Activated CD4-positive, CD25-positive, alpha-beta regulatory T cell treated with anti-CD3 and anti-CD28 coated beads, Interleukin-2, amount 50 U/mL, for 24 hours (primary cell): ENCODE measurements at places on chromosomes 3 and 15.
A peak's percentile ranks its signal among the peaks of the same experiment; 100 is the strongest.

- ATAC-seq = peak; percentile 12
Observed at GRCh38 chr3:12662593-12663400, 1.1 kb downstream of the RAF1 start.

GRCh38 chr3:132871956-132872355 is 149.7 kb upstream of the NPHP3 start:
- no peak for ATAC-seq

GRCh38 chr3:160460033-160460432 is 10.4 kb upstream of the TRIM59 start:
- no peak for ATAC-seq

GRCh38 chr15:37898362-37898761 is 36.1 kb upstream of the TMCO5A start:
- ATAC-seq = no peak

DNA sequence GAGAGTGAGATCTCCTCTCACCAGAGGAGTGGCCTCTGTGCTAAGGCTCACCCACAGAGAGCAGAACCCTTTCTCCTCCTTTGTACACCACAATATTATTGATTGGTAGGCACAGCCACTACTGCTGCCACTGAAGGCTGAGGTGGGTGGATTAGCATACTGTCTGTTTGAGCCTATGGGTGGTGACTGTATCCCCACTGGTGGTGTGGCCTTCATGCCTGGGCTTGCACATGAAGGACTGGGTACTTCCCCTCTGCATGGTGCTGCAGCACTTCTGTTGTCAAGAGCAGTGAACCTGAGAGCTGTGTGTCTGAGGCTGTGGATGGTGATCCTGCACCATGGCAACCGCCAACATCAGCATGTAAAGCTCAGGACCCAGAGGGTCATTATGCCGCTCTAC is 35.7 kb upstream of the NECTIN3 start:
- ATAC-seq = no peak

DNA sequence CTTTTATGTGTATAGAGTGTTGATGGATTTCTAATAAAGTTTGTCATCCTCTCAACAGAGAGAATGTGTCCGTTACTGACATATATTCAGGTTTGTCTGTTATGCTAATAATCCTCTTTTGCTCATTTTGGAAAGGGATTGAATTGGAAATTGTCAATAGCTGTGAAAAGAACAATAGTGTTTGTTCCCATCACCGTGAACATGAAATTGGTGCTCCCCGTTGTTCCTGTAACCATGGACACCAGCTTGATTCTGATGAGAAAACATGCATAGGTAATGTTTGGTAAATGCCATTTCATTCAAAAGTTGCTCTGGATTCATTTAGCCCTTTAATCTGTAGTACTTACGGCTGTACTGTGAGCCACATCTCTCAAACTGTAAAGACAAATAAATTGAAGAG is 707.0 kb upstream of the GOLIM4 start:
- ATAC-seq = no peak

- ATAC-seq = no peak
Observed at GRCh38 chr15:94083467-94084052, 147.8 kb upstream of the MCTP2 start.

DNA sequence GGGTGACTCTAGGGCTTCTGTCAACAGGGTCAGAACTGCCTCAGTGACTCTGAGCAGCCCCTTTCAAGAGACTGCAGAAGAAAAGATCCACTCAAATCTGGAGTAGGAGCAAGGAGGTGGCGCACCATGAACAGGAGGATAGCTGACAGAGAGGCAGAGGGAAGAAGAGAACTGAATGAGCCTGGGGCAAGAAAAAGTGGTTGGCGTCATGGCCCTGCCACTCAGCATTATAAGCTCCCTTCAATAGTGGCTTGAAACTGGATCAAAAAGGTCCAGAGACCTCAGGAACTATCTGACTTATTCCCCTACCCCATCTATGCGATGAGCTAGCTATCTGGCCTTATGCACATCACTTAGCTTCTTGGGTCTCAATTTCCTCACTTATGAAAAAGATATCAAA is 66.6 kb downstream of the NCEH1 start:
- no peak for ATAC-seq

DNA sequence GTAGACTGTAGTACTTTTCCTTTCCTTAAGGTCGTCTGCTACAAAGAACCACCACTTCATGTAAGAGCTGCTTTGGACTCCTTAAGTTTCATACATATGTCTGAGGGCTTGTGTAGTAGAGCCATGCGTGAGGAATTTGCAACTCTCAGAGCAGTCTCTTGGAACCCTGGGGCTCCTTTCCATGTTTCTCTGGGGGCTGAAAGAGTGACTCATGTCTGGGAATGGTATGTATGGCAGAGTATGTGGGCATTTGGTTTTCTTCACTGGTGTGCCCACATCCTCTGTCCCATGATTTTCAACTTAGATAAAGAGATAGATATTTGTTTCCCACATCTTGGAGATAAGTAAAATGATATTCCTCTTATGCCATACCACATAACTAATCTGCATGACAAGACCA is 20.6 kb upstream of the RBM5 start:
- ATAC-seq = no peak

- no peak for ATAC-seq
Observed at GRCh38 chr3:51141573-51141972, 243.5 kb upstream of the MANF start.
